Astrocyte (in vitro differentiated cells and primary cell): ENCODE measurements at places on chromosomes 5 and 9. TPM values are rescaled to one million over a fixed set of nuclear protein-coding genes. Genes with fewer than 3 reads are reported as not detected.

Gene SPOCK1
- total RNA-seq: 53.5 and 71.0 TPM in 2 replicates

Gene PHF24
- 0.07 and 0.16 TPM in 2 replicates for total RNA-seq

Gene CCDC152
- total RNA-seq: 1.2 and 1.3 TPM in 2 replicates

Gene GABRA1
- 0.32 and 0.41 TPM in 2 replicates for total RNA-seq

Gene SH2D3C
- total RNA-seq: 4.6 and 5.8 TPM in 2 replicates

Gene ZNG1E
- 44.5 and 47.0 TPM in 2 replicates for total RNA-seq

- DNase-seq: no peak
Observed at GRCh38 chr9:96201140-96201539, 100.8 kb downstream of the HSD17B3 start.

GRCh38 chr5:146813346-146814157 is 65.0 kb downstream of the PPP2R2B start:
- no peak for DNase-seq

DNA sequence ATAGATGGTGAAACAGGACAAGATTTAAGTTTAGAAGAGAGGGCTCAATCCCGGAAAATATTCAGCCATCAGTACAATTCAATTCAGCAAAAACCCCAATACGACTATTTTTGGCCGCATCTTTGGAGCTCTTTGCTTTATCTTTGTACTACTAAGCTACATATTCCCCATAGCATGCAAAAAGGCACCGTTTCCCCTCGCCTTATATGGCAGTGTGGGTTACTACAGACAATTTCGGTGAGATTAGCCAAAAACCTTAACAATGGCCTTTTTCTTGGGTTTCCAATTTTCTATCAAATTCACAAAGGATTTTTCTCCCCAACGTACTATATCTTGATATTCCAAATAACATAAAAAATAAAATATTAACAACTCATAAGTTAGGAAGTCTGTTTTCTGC is 382.6 kb downstream of the BNC2 start:
- DNase-seq: no peak

DNA sequence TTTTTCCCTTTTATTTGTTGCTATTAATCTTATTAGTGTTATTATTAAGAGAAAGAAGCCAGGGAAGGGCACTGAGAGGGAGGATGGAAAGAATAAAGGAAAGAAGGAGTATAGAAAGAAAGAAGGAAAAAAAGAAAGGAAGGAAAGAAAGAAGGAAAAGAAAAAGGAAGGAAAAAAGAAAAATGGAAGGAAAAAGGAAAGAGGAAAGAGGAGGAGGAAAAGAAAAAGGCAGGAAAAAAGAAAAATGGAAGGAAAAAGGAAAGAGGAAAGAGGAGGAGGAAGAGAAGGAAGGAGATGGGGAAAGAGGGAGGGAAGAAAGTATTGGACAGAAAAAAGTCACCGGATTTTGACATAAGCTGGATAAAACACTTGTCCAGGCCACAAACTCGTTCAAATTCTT is 47.8 kb downstream of the ANXA1 start:
- DNase-seq: no peak

- peak; percentile 91 for DNase-seq
Observed at GRCh38 chr9:113187929-113188595, 33.0 kb downstream of the FKBP15 start.

DNA sequence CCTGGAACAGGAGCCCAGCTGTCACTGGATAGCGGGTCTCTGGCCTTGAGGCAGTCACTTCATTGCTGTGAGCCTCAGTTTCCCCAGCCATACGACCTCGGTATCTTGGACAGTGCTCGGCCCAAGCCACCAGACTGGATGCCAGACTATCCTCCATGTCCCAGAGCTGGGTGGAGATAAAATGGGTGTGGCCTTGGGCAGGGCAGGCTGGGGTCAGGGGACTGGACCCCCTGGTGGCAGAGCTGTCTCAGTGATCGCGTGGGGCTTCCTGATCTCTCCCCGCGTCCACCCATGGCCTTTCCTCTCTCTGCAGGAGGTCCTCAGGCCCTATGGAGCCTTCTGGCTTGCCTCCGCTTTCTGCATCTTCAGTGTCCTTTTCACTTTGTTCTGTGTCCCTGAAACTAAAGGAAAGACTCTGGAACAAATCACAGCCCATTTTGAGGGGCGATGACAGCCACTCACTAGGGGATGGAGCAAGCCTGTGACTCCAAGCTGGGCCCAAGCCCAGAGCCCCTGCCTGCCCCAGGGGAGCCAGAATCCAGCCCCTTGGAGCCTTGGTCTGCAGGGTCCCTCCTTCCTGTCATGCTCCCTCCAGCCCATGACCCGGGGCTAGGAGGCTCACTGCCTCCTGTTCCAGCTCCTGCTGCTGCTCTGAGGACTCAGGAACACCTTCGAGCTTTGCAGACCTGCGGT is 10.0 kb downstream of the SLC2A8 start:
- DNase-seq: no peak

DNA sequence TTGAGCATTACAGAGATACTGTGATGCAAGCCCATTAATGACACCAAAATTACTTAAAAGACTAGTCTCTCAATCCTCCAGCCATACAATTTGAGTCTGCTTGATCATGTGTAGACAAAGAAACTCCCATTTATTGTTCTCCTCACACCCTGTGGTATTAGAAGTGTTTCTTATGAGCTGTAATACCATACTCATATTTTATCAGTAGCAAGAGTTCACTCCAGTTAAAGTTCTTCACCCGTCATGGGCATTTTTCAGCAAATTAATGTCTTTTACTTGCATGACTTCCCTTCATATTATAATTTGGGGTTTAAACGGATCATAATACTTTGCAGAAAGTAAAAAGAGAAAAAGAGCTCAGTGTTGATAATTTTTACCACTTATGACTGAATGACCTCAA is 242.9 kb downstream of the BNC2 start:
- DNase-seq: no peak
